ENCODE measurements at places on chromosomes 1 and 21. TPM values are rescaled to one million over a fixed set of nuclear protein-coding genes. Genes with fewer than 3 reads are reported as not detected.

DNA sequence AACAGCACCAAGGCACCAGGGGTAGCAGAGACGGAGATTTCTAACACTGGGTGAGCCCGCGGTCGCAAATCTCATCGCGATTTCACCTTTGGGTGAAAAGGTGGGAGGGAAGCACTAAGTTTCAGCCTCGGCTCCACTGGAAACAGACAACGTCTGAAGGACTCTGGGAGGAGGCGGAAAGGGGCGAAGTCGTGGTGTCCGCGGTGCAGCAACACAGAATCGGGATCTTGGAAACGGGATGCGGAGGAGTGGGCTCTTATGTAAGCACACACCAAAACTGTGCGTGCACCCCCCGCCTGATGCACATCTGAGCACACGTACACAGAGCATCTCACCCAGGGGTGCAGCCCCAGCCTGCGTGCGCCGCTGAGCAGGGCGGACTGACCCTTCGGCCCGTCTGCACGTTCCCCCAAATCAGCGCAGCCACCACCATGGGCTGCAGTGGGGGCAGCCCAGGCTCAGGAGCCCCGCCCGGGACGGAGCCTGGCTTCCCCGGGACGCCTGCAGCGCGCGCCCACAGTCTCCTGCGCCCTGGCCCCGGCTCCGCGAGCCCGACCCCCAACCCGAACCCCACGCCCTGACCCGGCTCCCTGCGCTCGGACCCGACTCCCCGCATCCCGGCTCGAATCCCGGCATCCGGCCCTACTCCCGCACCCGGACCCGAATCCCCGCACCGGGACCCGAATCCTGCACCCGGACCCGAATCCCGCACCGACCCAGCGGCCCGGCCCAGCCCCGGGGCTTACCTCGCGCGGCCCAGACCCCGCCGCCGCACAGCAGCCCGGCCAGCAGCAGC lies 670 bp downstream of the CLSTN1 start:
- DNase-seq, result peak; percentile 12

GRCh38 chr1:180266275-180267210 lies 36.5 kb downstream of the LHX4 start:
- DNase-seq, result no peak

DNA sequence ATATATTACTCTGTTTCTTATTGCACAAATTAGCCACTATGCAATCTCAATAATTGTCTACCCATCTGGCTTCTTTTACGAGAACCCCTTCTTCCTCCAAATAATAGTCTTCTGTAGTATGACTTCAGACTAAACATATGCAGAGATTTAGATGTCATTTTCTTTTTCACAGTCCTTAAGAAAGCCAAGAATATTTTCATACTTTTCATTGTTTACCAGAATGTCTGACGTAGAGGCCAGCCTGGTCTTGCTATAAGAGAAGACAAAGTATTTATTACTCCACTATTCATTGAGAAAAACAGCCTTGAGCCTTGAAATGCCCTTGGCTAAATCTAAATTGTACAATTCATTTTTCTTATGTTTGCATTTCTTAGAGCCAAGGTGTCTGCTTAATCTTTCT lies 714.9 kb upstream of the CXADR start:
- DNase-seq, result no peak

- DNase-seq, result no peak
Measured at GRCh38 chr1:180224902-180225301, 5.2 kb upstream of the LHX4 start.

GRCh38 chr1:162056043-162056442 lies 13.4 kb upstream of the NOS1AP start:
- DNase-seq, result peak; percentile 77

DNA sequence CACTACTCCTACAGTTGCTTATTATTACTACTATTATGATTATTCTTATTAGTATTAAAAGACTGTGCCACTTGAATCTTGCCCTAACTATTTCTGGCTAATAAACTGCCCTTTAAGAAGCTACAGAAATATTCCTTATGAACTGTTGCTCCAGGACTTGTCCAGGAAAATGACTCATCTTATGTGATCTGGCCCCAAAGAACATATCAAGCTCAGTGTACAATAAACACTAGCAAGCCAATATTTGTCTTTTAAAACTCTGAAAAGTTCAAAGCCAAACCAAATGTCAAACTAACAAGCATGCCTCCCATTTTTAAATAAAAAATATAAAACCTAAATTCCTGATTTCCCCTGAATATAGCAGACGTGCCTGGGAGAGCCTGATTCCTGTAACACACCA lies 88.7 kb upstream of the SIM2 start:
- DNase-seq, result peak; percentile 68

- no peak for DNase-seq
Measured at GRCh38 chr1:86616871-86617270, 70.0 kb downstream of the CLCA4 start.

DNA sequence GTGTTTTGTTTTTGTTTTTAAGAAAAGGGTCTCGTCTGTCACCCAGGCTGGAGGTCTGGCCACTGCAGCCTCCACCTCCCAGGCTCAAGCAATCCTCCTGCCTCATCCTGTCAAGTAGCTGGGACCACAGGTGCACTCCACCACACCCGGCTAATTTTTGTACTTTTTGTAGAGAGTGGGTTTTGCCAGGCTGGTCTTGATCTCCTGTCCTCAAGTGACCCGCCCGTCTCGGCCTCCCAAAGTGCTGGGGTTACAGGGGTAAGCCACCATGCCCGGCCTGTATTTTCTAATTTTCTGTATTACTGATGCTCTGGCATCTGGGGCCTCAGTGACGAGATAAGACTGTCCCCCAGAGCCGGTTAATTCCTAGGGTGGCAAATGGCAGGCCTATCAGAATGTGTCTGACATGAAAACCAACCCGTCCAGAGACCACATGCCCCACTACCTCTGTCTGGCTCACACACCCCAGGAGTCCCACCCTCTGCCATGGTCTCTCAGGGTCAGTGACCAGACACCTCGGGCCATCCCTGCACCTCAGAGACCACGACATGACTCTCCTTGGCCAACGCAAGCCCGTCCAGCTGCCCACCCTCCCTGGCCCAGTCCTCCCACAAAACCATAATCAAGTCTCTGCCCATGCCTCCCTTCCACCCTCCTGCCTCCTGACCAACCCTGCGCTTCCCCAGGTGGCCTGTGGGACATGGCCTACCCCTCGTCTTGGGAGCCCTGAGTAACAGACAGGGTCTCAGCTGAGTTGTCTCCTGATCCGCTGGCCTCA lies 12.5 kb downstream of the NPHP4 start:
- no peak for DNase-seq

DNA sequence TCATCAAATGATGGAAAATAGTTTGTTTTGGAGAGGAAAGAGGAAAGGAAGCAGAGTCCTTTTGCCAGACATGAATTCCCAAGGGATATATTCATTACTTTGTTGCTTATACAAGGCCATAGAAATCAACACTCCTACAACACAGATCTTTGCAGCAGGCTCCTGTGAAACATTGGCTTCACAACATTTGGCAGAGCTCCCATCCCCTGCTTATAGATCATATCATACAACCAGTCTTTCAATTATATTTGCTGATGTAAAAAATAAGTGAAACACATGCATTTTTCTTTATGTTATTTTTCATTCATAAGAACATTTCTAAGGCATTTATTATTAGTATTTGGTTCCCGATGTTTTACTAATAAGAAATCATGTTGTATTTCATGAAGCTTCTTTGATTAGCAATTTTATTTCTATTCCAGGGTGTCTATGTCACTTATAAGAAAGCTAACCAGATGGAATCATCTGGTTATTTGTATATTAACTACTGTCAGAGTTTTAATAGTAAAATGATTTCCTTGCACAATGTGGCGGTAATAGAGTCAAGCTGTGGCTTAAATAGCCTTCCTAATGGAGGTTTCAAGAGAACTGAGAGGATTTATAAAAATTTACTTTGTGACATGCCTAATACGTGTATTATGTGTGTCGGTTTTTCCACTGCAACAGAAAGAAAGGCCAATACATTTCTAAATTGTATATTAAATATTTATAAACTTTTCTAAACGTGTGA lies 470.3 kb upstream of the NCAM2 start:
- no peak for DNase-seq

DNA sequence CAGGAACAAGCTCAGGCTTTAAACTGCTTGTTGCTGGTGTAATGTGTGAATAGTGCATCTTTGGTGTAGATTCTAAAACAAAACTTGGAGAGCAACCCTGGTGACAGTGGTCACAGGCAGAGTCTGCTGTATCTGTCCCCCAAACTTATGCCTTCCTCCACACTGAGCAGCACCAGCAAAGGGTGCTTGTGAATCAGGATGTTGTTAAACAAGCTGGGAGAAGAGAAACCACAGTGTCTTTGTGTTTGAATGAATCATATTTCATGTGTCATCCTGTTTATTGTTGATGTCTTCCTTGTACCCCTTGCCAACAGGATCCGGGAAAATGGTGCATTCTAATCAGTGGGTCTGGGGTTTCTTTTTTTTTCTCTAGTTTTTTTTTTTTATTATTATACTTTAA lies 91.9 kb upstream of the COG2 start:
- DNase-seq, result no peak

DNA sequence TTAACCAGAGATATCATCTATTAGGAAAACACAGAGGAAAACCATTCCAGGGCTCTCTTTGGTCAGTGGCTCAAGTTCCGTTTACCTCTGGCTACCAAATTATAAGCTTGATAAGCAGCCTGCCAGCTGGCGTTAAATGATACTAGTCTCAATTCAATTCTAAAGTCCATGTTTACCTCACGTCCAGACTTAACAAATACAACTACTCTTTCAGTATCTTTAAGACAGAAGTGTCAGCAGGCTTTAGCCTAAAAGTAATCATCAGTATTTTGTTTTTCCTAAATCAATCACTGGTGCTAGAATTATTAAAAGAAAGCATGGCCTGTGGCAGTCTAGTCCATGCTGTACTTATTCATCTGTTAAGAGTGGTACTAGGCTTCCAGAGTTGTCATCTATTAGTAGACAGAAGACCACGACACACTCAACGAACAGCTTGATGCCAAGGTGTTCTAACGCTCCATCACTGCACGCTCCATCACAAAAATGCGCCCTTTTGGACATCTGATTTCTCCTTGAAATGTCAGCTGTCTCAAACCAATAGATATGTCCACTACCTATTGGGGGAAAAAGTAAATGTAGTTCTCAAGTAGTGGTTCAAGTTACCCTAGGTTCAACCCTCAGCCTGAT lies 1.5 kb downstream of the IVNS1ABP start:
- peak; percentile 23 for DNase-seq

GRCh38 chr21:39641827-39642450 lies 29.2 kb downstream of the B3GALT5 start:
- no peak for DNase-seq

- DNase-seq, result no peak
Measured at GRCh38 chr1:87305762-87306161, 22.9 kb upstream of the LMO4 start.

GRCh38 chr21:44930543-44930981 lies 9.3 kb upstream of the SLX9 start:
- no peak for DNase-seq

GRCh38 chr21:26732432-26733221 lies 112.6 kb downstream of the ADAMTS1 start:
- peak; percentile 45 for DNase-seq

DNA sequence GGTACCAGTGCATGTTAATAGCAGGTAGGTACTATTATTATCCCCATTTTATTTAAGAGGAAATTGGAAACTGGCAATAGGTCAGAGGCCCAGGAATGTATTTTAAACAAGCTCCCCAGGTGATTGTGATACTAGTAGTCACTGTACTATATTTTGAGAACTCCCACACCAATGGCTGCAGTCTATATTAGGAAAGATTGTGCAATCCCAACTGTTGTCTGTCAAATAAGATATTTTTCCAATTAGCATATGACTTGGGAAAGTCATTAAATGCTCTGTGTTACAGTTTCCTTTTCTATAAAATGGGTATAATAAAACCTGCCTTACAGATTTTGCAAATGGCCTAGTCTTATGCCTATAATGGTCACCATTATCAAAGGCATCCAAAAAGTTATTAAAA lies 94.2 kb upstream of the DMRTA2 start:
- no peak for DNase-seq

- DNase-seq, result no peak
Measured at GRCh38 chr1:174656409-174657059, 208.8 kb downstream of the GPR52 start.

GRCh38 chr1:44860891-44861425 lies 17.9 kb upstream of the PTCH2 start:
- no peak for DNase-seq

FLG2 gene
- not detected for total RNA-seq

KRTAP10-8 gene
- total RNA-seq, result not detected

TSPAN1 gene
- 0.22 TPM for total RNA-seq

OR2L3 gene
- not detected for total RNA-seq

TNFSF4 gene
- total RNA-seq, result 7.0 TPM

CCDC185 gene
- total RNA-seq, result not detected

MROH7 gene
- total RNA-seq, result not detected

TLR5 gene
- under 0.01 TPM for total RNA-seq
